ENCODE measurements at places on chromosomes 16 and 17.

DNA sequence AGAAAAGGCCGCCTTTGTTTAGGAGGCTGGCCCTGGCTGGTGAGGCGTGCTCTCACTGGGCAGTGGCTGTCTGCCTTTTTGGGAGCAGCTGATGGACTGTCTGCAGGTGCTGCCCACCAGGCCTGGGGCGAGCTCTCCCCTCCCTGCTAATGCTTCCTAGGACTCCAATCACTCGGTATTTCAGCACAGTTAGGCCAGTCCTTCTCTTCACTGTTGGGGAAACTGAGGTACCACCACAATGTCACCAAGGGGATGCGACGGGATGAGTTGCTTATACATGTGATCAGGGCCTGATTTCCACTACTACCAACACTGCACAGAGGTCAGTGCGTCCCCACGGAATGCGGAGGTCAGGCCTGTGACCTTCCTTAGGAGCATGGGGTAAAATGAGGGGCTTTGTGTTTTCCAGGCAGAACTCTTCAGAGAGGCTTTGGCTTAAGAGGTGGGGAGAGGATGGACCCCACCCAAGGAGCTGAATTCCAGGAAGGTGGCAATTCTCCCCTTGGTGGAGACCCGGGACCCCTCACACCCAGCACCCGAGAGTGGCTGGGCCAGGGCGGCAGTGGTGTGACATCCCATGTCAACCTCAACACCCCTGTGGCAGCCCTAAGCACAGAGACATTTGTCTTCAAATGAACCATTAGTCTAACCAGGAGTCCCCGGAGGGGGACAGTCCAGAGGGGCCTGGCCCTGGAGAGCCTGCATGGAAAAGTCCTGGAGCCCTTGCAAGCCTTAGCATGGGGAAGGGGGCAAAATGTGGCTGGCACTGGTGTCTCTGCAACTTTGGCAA, 86.4 kb downstream of the N4BP1 start:
- DNase-seq: no peak

- DNase-seq: peak; percentile 89
These were observed 4.0 kb upstream of the IL17C start for GRCh38 chr16:88634141-88634993.

DNA sequence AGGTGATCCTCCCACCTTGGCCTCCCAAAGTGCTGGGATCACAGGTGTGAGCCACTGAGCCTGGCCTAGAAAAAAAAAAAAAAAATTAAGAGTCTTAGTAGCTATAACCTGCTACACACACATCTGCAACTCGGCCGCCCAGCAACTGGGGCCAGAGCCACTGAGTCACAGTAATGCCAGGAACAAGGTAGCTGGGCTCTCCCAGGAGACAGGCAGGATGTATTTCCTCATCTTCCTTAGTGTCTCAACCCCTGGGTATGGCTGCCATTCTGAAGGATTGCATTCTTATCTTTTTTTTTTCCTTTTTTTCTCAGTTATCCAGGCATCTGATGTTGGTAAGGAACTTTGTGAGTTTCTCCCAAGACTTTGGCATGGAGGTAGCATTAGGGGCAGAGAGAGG, 7.1 kb upstream of the PSMD3 start:
- peak; percentile 32 for DNase-seq

DNA sequence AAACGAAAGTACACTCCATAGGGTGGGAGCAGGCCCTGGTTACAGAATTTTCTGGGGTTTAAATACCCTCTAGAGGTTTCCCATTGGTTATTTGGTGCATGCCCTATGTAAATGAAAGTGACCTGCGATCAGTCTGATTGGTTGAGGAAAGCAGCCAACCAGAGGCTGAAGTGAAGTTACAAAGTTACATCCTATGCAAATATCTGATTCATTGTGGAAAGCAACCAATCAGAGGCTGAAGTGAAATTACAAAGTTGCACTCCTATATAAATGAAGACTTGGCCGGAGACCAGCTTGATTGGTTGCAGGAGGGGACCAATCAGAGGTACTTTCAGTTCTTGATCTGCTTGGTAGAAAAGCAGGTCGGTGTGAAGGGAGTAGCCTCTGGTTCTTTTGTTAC, 24.4 kb downstream of the NAA60 start:
- DNase-seq: peak; percentile 46

- no peak for DNase-seq
These were observed 13.0 kb downstream of the KATNB1 start for GRCh38 chr16:57748596-57748995.

DNA sequence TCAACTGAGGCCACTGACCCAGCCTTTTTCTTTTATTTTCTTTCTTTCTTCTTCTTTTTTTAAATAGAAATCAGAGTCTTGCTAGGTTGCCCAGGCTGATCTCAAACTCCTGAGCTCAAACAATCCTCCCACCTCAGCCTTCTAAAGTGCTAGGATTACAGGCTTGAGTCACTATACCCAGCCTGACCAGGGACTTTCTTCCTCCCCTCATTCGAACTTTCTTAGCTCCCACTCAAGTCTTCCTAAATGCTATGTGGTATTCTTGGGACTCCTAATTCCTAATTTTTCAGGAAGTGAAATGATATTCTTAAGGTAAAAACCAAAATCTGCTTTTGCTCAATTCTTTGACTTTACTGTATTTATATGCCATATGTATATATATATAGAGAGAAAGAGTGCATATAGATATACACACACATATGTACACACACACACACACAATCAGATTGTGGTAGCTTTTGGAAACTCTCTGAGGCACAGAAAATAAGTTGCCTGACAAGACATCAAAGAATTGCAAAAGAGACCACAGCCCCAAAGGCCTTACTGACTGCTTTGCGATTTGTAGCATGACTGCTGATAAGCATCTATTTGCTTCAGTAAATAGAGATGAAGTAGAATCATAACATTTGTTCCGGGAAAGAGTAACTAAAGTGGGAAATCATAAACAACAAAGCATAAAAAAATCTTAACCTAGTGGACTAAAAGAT, 9.5 kb upstream of the AMZ2 start:
- peak; percentile 67 for DNase-seq
